ENCODE measurements at places on chromosomes 6 and 20. TPM values are rescaled to one million over a fixed set of nuclear protein-coding genes. Genes with fewer than 3 reads are reported as not detected.

The KCNK17 gene
- total RNA-seq = not detected

The NT5E gene
- total RNA-seq = 0.80 TPM

The ZNF184 gene
- total RNA-seq = 4.9 TPM

- no peak for DNase-seq
Measured at GRCh38 chr6:39882531-39882899, 51.7 kb downstream of the MOCS1 start.

- DNase-seq = no peak
Measured at GRCh38 chr6:33995309-33996119, 150.4 kb downstream of the GRM4 start.

- peak; percentile 82 for DNase-seq
Measured at GRCh38 chr6:77466055-77466450, 2.8 kb upstream of the HTR1B start.

DNA sequence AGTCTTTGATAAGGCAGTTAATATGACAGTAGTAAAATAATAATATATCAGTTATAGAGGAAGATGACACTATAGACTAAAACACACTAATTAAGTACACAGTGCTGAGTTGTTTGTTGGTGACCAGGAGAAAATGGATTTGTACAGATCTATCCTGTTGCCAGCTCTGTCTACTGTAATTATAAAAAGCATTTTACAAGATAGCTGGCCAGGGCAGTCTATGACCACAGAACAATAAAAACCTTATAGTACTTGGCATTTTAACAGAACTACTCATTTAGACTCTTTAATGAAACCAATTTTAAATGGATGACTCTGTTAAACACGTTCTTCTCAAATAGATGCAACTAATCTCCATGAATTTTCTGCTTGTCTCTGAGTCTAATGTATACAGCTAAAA lies 367.5 kb downstream of the BTBD9 start:
- DNase-seq = no peak

GRCh38 chr6:71079677-71080076 lies 122.8 kb upstream of the B3GAT2 start:
- no peak for DNase-seq

DNA sequence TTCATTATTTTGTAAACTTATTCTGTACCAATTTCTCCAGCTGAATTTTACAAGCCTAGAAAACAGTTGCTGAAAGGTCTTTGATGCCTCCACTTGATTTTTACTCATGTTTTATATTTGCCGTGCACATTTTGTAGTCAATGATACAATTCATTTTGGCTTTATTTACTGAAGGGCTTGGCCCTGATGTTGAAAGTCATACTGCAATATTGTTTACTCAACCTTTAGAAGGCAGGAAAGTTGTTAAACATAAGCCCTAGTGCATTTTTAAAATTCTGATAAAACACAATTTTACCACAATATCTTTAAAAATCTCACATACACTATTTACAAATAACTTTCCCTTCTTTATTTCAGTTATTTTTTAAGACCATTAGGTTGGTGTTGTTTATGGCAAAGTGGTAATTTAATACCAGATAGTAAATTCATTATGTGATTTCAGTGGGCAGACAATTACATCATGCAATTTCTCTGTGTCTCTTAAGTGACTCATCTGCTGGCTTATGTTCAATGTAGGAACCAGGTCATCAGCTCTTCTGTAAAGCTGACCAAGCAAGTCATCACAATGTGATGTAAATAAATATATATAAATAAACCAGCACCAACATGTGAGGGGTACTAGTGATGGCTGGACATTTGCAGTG lies 121.1 kb upstream of the SLC35B3 start:
- DNase-seq = peak; percentile 8

DNA sequence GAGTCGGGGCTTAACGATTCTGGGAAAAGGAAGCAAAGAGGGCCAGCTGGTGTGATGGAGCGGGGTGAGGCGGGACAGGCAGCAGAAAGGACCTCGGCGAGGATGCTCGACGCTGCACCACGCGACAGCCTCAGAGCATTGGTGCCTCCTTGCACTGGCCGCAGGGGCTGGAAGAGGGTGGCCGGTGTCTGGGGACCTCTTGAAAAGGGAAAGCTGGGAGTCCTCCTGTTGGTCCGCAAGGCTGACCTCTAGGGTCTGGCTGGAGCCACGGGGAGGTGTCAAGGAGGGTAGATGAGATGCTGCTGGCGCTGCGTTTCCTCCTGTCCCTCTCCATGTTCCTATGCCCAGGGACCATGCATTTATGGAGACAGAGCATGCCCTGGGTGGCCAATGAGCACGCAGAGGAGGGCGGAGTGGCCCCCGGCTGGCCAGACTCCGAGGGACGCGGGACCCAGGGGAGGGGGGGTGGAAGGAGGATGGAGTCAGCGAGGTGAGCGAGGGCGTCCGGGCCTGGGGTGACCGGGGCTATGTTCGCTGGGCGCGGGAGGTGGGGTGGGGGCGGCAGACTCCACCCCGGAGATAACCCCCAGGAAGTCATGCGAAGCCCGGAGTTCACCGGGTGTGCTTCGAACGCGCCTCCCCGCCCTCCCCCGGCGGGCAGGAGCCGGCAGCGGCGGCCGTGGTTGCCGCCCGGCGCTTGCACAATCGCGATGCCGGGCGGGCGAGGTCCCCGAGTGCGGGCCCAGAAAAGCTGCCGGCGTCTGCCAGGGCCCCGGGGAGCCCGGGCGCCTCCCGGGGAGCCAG lies at the start of gene CYP24A1:
CYP24A1 (minus strand) TSS at position 334 of the 804 bp plus-strand sequence. CDS start 407 bp downstream, outside the sequence.
- DNase-seq = peak; percentile 4

- no peak for DNase-seq
Measured at GRCh38 chr20:30630761-30631160, 626.7 kb upstream of the DEFB115 start.

DNA sequence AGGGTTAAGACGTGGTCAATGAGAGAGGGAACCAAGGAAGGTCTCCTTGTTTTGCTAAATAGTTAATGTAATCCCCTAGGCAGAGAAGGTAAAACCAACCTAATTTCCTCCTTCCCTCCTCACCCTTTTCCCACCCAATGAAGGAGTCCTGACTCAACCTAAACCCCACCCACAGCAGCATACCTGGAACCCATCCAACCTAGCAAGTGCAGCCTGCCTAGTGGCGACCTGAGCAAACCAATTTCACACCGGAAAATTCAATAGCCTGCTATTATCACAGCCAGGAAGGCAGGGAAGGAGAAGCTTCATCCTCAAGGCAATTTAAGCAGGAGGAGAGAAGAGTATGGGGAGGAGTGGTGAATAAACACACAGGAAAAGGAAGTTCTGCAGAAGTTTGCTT lies 46.9 kb downstream of the OSTM1 start:
- DNase-seq = no peak

GRCh38 chr6:161374971-161375873 lies 101.4 kb upstream of the AGPAT4 start:
- peak; percentile 72 for DNase-seq

DNA sequence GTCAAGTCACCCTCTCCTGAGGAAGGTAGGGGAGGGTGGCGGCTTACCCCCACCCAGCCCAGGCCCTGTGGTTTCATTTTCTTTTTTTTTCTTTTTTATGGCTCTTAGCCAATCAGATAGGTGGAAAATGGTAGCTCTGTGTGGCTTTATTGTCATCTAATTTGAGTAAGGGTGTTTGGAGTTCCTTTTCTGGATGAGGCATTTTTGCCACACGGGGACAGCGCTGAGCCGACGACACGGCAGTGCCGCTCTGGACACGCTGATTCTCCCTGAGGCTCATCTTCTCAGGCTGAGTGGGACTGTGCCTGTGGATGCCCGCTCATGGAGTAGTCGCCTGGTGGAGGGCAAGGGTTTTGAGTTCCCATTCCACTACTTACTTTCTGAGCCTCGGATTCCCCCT lies 37.6 kb upstream of the ANGPT4 start:
- peak; percentile 14 for DNase-seq

- DNase-seq = no peak
Measured at GRCh38 chr20:3311623-3312022, 72.6 kb upstream of the SLC4A11 start.

DNA sequence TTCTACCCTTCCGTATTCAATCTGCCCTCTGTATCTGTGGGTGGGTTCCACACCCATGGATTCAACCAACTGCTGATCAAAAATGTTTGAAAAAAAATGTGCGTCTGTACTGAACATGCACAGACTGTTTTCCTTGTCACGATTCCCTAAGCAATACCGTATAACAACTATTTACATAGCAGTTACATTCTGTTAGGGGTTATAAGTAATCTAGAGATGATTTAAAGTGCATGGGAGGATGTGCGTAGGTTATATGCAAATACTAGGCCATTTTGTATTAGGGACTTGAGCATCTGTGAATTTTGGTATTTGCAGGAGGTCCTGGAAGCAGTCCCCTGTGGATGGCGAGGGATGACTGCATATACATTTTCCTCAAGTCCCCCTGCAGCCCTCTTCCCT lies 486.9 kb downstream of the PREX1 start:
- DNase-seq = no peak

DNA sequence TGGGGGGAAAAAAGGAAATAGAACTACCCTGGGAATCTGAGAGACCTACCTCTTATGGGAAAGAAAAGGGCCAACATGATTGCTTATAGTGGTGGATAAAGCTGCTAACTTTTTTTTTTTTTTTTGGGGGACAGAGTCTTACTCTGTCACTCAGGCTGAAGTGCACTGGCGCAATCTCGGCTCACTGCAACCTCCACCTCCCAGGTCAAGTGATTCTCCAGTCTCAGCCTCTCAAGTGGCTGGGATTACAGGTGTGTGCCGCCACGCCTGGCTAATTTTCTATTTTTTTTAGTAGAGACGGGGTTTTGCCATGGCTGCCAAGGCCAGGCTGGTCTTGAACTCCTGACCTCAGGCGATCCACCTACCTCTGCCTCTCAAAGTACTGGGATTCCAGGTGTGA lies 39.5 kb upstream of the TBC1D22B start:
- no peak for DNase-seq

DNA sequence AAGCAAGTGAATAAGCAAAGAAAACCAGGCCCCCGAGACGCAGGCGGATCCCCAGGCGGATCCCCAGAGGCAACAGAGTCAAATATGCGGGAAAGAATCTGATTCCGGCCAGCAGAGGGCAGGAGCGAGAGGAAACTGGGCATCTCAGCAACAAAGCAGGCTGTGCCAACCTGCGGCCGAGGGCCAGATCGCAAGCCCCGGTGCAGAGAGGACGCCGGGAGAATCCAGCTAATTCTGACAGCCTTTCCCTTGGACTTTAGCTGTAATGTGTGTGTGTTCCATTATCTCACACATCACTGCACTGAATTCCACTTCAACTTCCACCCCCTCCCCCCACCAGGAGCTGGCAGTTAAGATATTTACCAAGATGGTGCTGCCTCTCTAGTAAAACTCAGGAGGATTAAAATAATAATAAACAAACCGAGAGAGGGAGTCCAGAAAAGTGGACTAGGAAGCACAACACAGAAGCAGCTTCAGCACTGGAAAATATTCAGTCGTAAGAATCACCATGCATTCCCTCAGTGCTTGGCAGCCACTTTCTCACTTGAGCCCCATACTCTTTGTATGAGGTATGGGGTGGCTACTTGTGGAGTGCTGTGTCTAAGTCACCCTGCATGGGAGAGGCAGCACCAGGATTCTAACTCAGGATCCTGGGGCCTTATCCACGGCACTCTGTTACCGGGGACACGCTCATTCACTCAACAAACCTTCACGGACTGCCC lies 66.2 kb upstream of the SNX9 start:
- DNase-seq = peak; percentile 87

- no peak for DNase-seq
Measured at GRCh38 chr6:11331111-11331510, 98.6 kb upstream of the NEDD9 start.

GRCh38 chr20:40160097-40160550 lies 528.9 kb downstream of the MAFB start:
- DNase-seq = peak; percentile 72
